A172 (cell line): ENCODE measurements at places on chromosomes 1 and 21. TPM values are rescaled to one million over a fixed set of nuclear protein-coding genes. Genes with fewer than 3 reads are reported as not detected.

TAL1 gene
- total RNA-seq: not detected in 2 replicates

- peak; percentile 57 for DNase-seq
These were observed 60.9 kb upstream of the C1orf105 start for GRCh38 chr1:172359491-172359999.

DNA sequence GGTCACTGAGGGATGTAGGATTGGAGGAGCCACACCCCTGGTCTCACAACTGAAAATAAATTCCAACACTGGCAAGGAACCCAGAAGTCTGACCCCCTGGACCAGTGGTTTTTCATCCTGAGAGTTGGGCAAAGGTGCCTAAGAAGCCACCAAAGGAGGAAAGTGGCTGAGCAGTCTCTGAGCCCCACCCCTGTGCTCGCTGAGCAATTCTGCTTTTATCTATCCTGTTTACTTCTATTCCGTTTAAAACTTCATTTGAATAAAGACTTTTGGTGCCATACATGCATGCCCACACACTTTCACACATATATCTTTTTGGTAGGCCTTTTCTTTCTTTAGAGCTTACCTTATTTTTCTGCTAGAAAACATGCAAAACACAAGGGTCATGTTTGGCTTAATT is 13.9 kb upstream of the CD53 start:
- no peak for DNase-seq

- DNase-seq: no peak
These were observed 51.2 kb upstream of the NFASC start for GRCh38 chr1:204819495-204819894.

- DNase-seq: no peak
These were observed 224.0 kb downstream of the PTBP2 start for GRCh38 chr1:96945509-96946084.

DNA sequence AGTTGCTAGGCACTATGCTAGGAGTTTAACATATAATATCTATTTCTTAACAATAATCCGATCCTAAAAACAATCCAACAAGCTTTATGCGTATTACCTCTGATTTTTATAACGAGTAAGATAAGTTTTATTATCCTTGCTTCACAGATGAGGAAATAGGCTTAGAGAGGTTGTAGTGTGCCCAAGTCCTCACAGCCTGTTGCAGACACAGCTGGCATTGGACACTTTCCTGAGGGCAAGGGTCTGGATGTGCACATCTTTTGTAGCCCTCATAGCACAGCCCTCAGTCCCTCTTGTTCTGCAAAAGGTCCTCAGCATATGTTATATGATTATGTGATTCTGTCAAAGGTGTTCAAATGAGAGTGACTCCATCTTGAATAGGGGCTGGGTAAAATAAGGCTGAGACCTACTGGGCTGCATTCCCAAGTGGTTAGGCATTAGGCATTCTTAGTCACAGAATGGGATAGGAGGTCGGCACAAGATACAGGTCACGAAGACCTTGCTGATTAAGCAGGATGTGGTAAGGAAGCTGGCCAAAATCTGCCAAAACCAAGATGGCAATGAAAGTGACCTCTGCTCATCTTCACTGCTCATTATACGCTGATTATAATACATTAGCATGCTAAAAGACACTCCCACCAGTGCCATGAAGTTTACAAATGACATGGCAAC is 75.7 kb upstream of the F3 start:
- DNase-seq: peak; percentile 96
